B cell (primary cell): ENCODE measurements at places on chromosomes 16 and 17.

DNA sequence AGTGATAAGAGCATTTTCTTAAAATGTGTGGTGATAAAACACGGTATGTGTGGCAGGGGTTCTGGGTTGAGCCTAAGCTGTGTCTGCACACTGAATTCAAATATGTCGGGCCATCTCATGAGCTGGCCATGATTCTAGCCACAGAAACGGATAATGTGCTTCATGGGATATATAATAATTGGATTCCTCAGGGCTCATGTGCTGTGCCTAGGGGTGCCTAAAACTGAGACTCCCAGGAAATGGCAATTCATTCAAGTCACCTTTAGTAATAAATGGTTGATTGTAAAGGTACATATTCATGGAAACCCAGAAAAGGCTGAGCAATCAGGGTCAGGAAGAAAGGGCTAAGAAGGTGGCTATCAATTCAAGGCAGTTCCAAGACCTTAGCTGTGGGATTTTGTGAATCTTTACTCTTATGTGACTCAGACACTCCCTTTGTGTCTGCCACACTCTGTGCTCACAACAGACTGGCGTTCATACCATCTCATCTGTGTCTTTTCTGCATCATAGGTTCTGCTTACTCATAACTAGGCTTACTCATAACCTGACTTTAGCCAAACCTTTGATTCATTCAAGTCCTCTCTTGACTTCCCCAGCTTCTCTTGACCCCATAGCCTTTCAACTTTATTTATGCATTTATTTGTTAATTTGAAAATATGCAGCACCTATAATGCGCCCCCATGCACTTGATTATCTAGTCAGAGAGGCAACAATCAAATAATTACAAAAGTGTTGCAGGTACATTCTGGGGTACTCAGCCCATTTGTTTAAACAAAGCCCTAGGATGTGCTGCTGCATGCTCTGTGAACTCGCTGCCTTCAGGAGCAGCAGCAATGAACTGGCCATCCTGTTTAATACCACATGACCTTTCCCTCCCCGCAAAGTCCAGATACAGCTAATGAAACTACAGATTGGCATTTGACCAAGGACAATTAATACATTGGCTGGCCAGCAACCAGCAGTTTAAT is 28.4 kb upstream of the MED13 start:
- H3K27ac ChIP-seq, result no peak overlapping the region
- H3K4me3 ChIP-seq, result no peak overlapping the region
- H3K4me1 ChIP-seq, result peaks cover 10% of the 10 kb centered on the region

DNA sequence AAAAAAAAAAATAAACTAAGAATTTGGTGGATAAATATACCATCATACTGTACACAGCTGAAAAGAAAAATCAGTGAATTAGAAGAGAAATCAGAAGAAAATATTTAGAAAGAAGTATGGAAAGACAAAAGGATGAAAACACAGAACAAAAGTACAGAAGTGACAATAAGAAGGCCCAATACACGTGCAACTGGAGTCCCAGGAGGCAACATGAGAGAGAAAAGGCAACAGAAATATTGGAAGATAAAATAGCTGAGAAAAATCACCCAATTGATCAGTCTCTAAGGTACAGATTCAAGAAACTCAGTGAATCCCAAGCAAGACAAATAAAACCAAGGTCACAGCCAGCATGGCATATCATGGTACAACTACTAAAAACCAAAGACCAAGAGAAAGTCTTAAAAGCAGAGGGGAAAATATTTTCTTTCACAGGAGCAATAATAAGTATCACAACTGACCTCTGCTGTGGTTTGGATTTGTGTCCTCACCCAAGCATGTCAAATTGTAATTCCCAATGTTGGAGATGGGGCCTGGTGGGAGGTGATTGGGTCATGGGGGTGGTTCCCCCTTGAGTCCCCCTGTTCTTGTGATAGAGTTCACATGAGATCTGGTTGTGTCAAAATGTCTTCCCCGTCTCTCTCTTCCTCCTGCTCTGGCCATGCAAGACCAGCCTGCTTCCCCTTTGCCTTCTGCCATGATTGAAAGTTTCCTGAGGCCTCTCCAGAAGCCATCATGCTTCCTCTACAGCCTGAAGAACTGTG is 20.2 kb upstream of the ENGASE start:
- H3K36me3 ChIP-seq, result no peaks in the 10 kb centered on the region
- no peaks in the 10 kb centered on the region for H3K4me1 ChIP-seq
- DNase-seq, result no peak

- H3K4me3 ChIP-seq, result no peak overlapping the region
- H3K27me3 ChIP-seq, result no peaks in the 10 kb centered on the region
- no peak for DNase-seq
- peaks cover 35% of the 10 kb centered on the region for H3K4me1 ChIP-seq
- no peak overlapping the region for H3K27ac ChIP-seq
Measured at GRCh38 chr17:83195330-83196023, 116.1 kb downstream of the METRNL start.

- no peaks in the 10 kb centered on the region for H3K36me3 ChIP-seq
- H3K4me3 ChIP-seq, result no peak overlapping the region
- no peaks in the 10 kb centered on the region for H3K4me1 ChIP-seq
Measured at GRCh38 chr17:51630101-51630671, 369.8 kb downstream of the UTP18 start.

DNA sequence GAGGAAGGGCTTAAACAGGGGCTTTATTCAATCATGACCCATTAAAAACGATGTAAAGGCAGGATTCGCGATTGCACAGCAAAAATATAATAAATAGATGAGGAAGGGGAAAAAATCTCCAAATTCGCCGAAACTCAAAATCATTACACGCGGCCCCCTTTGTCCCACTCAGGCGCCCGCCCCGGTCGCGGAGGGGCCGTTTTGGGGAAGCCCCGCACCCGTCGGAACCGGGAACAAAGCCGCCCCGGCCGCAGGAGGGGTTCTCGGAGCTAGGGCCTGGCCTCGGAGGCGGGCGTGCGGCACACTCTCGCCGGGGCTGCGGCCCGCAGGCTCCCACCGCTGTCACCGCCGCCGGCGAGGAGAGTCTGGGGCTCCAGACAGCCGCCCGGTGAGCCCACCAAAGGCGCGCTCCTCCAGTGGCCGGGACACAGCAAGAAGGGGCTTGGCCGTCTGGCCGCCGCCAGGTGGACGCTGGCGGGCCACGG is 521 bp downstream of the C16orf87 start:
- no peaks in the 10 kb centered on the region for H3K27me3 ChIP-seq
- H3K4me3 ChIP-seq, result peak overlapping the region; percentile 87
- H3K36me3 ChIP-seq, result no peaks in the 10 kb centered on the region

DNA sequence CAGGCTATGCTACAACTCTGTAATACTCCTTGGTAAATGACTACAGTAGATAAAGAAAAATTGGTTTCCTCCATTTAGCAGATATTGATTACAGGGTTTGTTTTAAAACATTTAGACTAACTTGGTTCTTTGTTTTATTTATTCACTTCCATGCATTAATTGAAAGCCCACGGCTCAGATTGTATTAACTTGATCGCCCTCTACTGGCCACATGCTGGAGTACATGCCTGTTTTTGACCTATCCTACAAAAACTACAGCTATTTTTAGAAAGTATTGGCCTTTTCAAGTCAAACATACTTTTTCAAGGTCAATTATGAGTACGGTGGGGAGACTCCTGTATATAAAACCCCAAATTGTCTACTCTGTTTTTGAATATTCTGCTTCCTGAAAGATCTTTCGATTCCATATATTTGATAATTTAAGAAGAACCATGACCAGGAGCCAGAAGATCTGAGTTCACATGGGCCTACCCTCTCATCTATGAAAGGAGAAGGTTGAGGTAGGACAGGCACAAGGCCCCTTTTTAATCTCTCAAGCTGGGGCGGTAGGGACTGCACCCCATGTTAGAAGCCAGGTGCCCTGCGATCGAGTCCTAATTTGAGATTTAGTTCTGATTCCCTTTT is 51.8 kb downstream of the CA10 start:
- no peak overlapping the region for H3K4me3 ChIP-seq
- no peak for DNase-seq
- no peaks in the 10 kb centered on the region for H3K36me3 ChIP-seq
- H3K27me3 ChIP-seq, result no peaks in the 10 kb centered on the region
- H3K27ac ChIP-seq, result no peak overlapping the region

DNA sequence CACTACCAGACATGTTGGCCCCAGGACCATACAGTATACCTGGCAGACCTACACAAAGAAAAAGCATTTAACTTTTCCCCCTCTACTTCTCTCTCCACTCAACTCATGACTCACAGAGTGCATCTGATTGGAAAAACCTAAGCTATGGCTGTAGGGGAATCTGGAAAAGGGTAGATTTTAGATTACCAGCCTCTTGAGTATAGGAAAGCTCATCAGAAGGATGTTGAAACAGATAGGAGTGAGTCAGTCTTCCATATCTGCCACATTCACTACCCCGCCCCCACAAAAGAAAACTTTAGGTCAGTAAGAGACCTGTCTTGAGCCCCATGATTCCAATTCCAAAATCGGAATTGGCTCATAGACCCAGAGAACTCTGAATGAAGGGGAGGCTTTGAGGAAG is 12.3 kb downstream of the KRT9 start:
- no peak overlapping the region for H3K27ac ChIP-seq
- no peaks in the 10 kb centered on the region for H3K4me1 ChIP-seq
- no peaks in the 10 kb centered on the region for H3K36me3 ChIP-seq
- H3K4me3 ChIP-seq, result no peak overlapping the region

- DNase-seq, result no peak
- H3K4me1 ChIP-seq, result peaks cover 26% of the 10 kb centered on the region
- no peaks in the 10 kb centered on the region for H3K36me3 ChIP-seq
- H3K4me3 ChIP-seq, result no peak overlapping the region
Measured at GRCh38 chr16:79272141-79272577, 328.4 kb downstream of the MAF start.

- H3K4me1 ChIP-seq, result peaks cover 13% of the 10 kb centered on the region
- no peaks in the 10 kb centered on the region for H3K27me3 ChIP-seq
- H3K4me3 ChIP-seq, result no peak overlapping the region
- DNase-seq, result peak; percentile 21
- no peak overlapping the region for H3K27ac ChIP-seq
- peaks cover 67% of the 10 kb centered on the region for H3K36me3 ChIP-seq
Measured at GRCh38 chr16:74451951-74452758, 30.9 kb upstream of the CLEC18B start.

- no peaks in the 10 kb centered on the region for H3K4me1 ChIP-seq
- H3K27me3 ChIP-seq, result no peaks in the 10 kb centered on the region
- no peak overlapping the region for H3K27ac ChIP-seq
- H3K4me3 ChIP-seq, result no peak overlapping the region
- no peaks in the 10 kb centered on the region for H3K36me3 ChIP-seq
- DNase-seq, result no peak
Measured at GRCh38 chr17:9230346-9230745, 209.0 kb downstream of the NTN1 start.

- DNase-seq, result no peak
- H3K36me3 ChIP-seq, result no peaks in the 10 kb centered on the region
- H3K4me3 ChIP-seq, result no peak overlapping the region
- H3K4me1 ChIP-seq, result no peaks in the 10 kb centered on the region
- no peaks in the 10 kb centered on the region for H3K27me3 ChIP-seq
Measured at GRCh38 chr16:67270931-67271338, 8.4 kb upstream of the PLEKHG4 start.

GRCh38 chr17:1617620-1618174 is 10.9 kb downstream of the SLC43A2 start:
- H3K36me3 ChIP-seq, result peaks cover 3% of the 10 kb centered on the region
- H3K4me1 ChIP-seq, result no peaks in the 10 kb centered on the region
- DNase-seq, result no peak
- H3K4me3 ChIP-seq, result no peak overlapping the region
- H3K27me3 ChIP-seq, result no peaks in the 10 kb centered on the region
- no peak overlapping the region for H3K27ac ChIP-seq

DNA sequence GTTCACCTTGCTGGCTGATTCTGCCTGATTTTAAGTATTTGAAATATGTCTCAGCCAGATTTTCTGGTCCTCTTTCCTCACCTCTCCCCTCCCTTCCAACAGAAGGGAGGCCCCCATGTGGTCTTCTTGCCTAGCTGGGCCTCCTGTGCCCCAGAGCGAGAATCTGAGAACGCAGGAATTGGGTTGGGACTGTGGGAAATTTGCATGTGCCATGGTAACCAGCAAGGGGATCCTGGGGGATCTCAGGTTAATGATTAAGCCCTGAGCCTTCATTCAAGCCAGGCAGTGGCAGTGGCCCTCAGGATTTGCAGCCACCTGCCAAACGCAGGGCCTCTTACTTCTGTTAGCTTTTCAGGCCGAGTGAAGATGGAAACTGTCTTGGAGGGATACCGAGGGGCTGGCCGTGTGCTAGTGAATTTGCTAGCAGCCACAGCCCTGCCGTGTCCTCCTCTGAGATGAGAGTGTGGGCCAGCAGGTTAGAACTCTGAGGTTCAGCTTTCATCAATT is 40.2 kb downstream of the KSR1 start:
- H3K27ac ChIP-seq, result no peak overlapping the region
- H3K4me1 ChIP-seq, result peaks cover 19% of the 10 kb centered on the region
- H3K4me3 ChIP-seq, result no peak overlapping the region
- no peaks in the 10 kb centered on the region for H3K36me3 ChIP-seq

DNA sequence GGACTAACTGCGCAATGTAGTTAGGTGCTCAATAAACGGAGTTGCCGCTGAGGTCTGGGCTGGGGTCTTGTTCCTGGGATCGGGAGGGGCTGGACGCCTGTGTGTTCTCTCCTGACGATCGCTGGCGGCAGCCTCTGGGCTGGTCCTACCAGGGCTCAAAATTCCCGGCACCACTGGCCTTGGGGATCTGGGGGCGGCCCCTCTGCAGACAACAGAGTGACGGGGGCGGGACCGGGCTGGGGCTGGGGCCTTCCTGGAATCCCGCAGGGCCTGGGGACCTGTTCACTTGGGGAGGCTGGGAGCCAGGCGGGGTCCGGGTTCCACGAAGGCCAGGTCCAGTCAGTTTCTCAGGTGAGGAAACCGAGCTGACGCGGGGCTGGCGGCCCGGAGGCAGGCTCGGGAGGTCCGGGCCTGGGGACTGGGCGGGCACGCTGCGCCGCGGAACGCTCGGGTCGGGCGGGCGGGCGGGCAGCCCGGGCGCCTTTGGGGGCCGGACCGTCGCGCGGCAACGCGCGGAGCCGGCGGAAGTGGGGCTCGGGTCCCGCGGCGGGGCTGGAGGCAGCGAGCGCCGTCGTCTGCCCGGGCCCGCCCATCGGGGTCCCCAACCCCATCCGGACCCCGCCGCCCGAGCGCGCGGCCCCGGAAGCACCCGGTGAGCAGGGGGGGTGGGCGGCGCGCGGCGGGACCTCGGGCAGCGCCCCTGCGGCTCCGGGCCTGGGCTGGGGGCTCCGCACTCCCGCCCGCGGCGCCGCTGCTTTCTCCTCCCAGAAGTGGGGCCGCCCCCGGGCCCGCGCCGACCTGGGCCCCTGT is at the start of gene PIGQ:
Gene PIGQ, plus strand, starts transcription at position 524 of the 810 bp plus-strand sequence. CDS start 4,107 bp downstream, outside the sequence.
- peak within 1 kb of the TSS; percentile 78 for H3K4me3 ChIP-seq
- peak within 1 kb of the TSS; percentile 34 for H3K27ac ChIP-seq
- no peaks in the 10 kb centered on the region for H3K27me3 ChIP-seq
- peaks cover 4% of the 10 kb centered on the region for H3K36me3 ChIP-seq
- DNase-seq, result peak; percentile 81
